Sigmoid colon (tissue), 7 donors: ENCODE measurements at places on chromosomes 5 and 9. TPM values are rescaled to one million over a fixed set of nuclear protein-coding genes. Genes with fewer than 3 reads are reported as not detected.

Gene OTULINL
- total RNA-seq: 1.9 TPM

Gene ANGPTL2
- 61.0 TPM for total RNA-seq

Gene SPINK7
- not detected for total RNA-seq

Gene PCDHB12
- 4.3 TPM for total RNA-seq

Gene SLC45A2
- total RNA-seq: not detected

Gene TTC23L
- 0.36 TPM for total RNA-seq

Gene SELENOP
- 457 TPM for total RNA-seq

Gene PRRX2
- total RNA-seq: 2.9 TPM

Gene BHMT
- 6.6 TPM for total RNA-seq

Gene SMIM33
- not detected for total RNA-seq

GRCh38 chr5:179406031-179406961, 61.0 kb upstream of the ADAMTS2 start:
- peaks cover 3% of the 10 kb centered on the region for H3K4me1 ChIP-seq
- H3K27me3 ChIP-seq: no peaks in the 10 kb centered on the region
- H3K4me3 ChIP-seq: no peak overlapping the region

GRCh38 chr9:36191290-36191645, 547 bp downstream of the CLTA start:
- DNase-seq: peak; percentile 72
- peak overlapping the region; percentile 95 for H3K27ac ChIP-seq

GRCh38 chr5:150542933-150543445, 35.1 kb downstream of the NDST1 start:
- H3K36me3 ChIP-seq: peaks cover 60% of the 10 kb centered on the region
- no peak overlapping the region for H3K4me3 ChIP-seq
- H3K27me3 ChIP-seq: no peaks in the 10 kb centered on the region
- peak overlapping the region; percentile 83 for H3K27ac ChIP-seq

DNA sequence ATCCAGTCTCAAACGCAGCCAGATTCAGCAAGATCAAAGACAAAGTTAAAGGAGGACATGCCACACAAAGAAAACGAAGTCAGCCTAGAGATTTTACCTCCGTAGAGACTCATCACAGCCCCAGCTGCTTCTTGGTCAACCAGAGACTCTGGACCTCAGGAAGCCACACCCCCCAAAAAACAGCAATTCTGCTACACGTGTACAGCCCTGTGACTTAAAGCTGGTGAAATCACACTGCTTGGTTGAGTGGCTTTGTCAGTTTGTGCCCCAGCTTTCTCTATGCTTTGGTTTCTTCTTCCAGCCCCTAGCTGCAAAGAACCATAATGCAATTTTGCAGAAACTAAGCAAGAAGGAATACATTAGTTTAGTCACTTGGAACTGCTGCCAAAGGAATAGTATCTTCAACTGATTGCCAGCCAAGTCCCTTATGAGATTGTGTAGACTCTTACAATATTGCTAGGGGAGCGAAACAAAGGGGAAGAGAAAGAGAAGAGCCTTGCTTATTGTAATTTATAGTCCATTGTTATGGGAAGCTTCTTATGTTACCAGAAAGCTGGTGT, 158.8 kb upstream of the ZNF462 start:
- H3K27me3 ChIP-seq: no peaks in the 10 kb centered on the region
- no peak overlapping the region for H3K4me3 ChIP-seq
- peaks cover 14% of the 10 kb centered on the region for H3K4me1 ChIP-seq
- no peaks in the 10 kb centered on the region for H3K36me3 ChIP-seq
- no peak overlapping the region for H3K27ac ChIP-seq

GRCh38 chr9:86614871-86615849, 260.9 kb upstream of the TUT7 start:
- no peak overlapping the region for H3K4me3 ChIP-seq
- no peak overlapping the region for H3K27ac ChIP-seq
- H3K36me3 ChIP-seq: no peaks in the 10 kb centered on the region
- no peaks in the 10 kb centered on the region for H3K27me3 ChIP-seq

- no peak for DNase-seq
- H3K4me3 ChIP-seq: no peak overlapping the region
- no peak overlapping the region for H3K27ac ChIP-seq
- H3K36me3 ChIP-seq: no peaks in the 10 kb centered on the region
- H3K4me1 ChIP-seq: no peaks in the 10 kb centered on the region
Observed at GRCh38 chr5:81922854-81923279, 49.0 kb upstream of the ATG10 start.

GRCh38 chr9:109031241-109031640, 17.9 kb upstream of the CTNNAL1 start:
- no peaks in the 10 kb centered on the region for H3K27me3 ChIP-seq
- peaks cover 28% of the 10 kb centered on the region for H3K4me1 ChIP-seq
- no peak for DNase-seq

DNA sequence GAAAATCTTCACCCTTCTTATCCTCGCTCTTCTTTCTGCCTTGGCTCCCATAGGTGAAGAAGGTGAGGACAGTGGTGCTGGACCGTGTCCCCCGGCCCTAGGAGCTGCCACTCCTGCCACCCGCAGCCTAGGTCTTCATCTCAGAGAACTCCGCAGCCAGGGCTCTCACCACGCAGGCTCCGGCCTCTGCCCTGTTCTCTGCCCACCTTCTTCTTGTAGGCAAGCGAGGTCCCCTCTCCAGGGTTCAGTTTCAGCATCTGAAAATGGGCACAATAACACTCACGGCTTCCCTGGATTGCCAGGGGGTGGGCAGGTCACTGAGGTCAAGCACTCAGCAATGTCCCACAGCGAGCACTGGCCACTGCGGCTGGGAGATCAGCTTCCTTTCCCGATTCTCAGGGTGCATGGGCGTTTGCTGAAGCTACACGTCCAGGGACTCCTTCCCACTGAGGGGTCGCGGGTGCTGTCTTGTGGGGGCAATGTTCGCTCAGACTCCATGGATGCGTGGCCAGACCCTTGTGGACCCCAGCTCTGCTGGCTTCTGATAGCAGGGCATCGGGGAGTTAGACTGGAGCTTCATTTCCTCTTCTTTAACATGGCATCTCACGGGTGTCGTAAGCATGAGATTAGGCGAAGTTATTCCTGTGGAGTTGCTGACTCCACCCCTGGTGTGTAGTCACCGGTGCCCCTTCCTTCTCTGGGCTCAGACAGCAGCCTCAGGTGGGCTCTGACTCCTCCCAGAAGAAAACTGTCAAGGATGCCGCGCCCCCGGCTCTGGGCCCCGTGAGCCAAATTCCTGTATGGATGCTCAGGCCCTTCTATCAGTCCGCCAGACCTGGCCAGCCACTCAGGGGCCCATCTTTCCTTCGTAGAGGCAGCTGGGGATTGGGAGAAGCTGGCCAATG, 145.1 kb upstream of the IRX2 start:
- H3K27ac ChIP-seq: no peak overlapping the region
- no peaks in the 10 kb centered on the region for H3K36me3 ChIP-seq
- DNase-seq: no peak
- no peaks in the 10 kb centered on the region for H3K4me1 ChIP-seq
- H3K27me3 ChIP-seq: no peaks in the 10 kb centered on the region

DNA sequence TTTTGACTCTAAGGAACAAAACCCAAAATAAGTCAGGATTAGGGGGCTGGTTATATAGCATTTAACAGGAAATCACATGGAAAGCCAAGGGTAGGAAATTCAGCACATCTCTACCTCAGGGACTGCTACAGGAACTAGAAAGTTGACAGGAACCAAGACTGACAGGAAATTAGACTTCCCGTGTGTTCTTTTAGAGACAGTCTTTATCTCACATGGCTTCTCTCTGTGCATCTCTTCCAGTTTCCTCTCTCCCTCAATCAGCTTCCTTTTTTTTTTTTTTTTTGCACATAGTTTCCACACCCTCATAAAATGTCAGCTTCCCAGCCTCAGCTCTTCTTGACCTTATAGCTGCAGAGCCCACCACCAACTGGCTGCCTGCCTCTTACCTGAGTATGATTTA, 4.8 kb downstream of the RECK start:
- H3K36me3 ChIP-seq: no peaks in the 10 kb centered on the region
- no peak overlapping the region for H3K4me3 ChIP-seq
- no peak for DNase-seq
- no peak overlapping the region for H3K27ac ChIP-seq

GRCh38 chr5:151381899-151382298, 34.5 kb upstream of the SLC36A2 start:
- no peaks in the 10 kb centered on the region for H3K36me3 ChIP-seq
- H3K27ac ChIP-seq: no peak overlapping the region
- H3K4me1 ChIP-seq: no peaks in the 10 kb centered on the region
- H3K27me3 ChIP-seq: no peaks in the 10 kb centered on the region
- no peak overlapping the region for H3K4me3 ChIP-seq

GRCh38 chr5:138998521-138998920, 123.4 kb upstream of the LRRTM2 start:
- DNase-seq: no peak
- no peaks in the 10 kb centered on the region for H3K4me1 ChIP-seq
- H3K36me3 ChIP-seq: no peaks in the 10 kb centered on the region
- no peak overlapping the region for H3K4me3 ChIP-seq
- H3K27me3 ChIP-seq: no peaks in the 10 kb centered on the region

GRCh38 chr5:101482931-101483330, 579.8 kb upstream of the ST8SIA4 start:
- H3K27me3 ChIP-seq: no peaks in the 10 kb centered on the region
- DNase-seq: no peak
- no peaks in the 10 kb centered on the region for H3K36me3 ChIP-seq
- H3K27ac ChIP-seq: no peak overlapping the region
- no peak overlapping the region for H3K4me3 ChIP-seq

DNA sequence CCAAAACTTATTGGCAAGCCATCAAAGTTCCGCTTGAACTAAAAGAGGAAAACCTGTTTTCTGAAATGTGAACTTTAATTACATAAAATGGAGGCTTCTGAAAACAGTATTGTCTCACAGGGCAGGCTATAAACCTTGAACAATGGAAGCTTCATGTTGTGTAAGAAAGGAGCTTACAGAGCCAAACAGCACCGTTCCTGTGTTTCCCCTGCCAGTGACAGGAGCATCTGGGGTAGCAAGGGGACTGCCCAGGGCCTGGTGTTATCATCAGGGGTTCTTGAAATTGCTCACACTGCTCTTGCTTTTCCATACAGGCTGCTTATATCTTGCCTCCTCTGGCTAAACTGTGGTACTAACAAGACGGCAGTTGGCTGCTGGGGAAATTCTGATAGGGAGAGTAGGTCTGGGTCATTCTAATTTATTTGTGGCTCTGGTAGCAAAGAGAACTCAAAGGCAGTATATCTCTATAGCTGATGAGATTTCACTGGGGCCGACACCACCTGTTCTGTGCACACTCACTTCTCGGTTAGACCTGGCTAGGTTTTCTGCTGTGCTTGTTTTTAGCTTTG, 40.4 kb downstream of the BASP1 start:
- no peaks in the 10 kb centered on the region for H3K36me3 ChIP-seq
- no peaks in the 10 kb centered on the region for H3K4me1 ChIP-seq
- no peak for DNase-seq
- no peak overlapping the region for H3K4me3 ChIP-seq

- peaks cover 3% of the 10 kb centered on the region for H3K4me1 ChIP-seq
- H3K36me3 ChIP-seq: no peaks in the 10 kb centered on the region
- H3K27ac ChIP-seq: no peak overlapping the region
- H3K27me3 ChIP-seq: no peaks in the 10 kb centered on the region
- no peak overlapping the region for H3K4me3 ChIP-seq
- no peak for DNase-seq
Observed at GRCh38 chr5:6432206-6432605, 16.5 kb upstream of the UBE2QL1 start.

DNA sequence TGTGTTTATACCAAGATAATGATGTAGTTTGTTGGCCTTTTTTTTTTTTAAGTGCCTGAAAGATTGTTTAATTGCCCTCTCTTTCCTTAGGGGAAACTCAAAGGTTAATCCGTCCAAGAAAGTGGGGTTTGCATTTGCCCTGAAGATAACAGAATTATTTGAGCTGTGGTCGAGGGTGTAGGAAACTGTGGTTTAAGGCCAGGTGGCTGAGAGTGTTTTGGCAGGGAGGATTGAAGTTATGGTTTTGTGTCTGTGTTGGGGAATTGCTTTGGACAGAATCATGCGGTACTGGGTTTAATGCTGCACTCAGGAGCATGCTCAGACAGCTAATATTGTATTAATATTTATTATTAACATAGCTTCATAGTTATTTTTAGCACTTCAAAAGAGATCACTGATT, 509.8 kb downstream of the EBF1 start:
- no peak for DNase-seq
- H3K27ac ChIP-seq: no peak overlapping the region
- no peaks in the 10 kb centered on the region for H3K36me3 ChIP-seq
- no peak overlapping the region for H3K4me3 ChIP-seq
- H3K4me1 ChIP-seq: peaks cover 3% of the 10 kb centered on the region

DNA sequence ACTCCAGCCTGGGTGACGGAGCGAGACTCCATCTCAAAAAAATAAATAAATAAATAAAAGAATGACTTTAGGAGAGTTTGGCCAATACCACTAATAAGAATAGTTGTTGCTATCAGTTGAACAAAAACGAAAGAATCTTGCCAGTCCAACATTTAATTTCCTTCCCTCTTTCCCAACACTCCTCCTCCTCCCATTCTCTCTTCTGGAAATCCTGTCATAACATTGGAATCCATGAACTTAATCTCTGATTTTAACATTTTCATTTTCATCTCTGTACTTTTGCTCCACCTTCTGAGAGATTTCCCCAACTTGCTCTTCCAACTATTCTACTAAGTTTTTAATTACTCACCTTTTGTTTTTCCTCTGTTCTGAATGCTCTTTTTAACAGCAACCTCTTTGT, 42.8 kb upstream of the CDK20 start:
- no peaks in the 10 kb centered on the region for H3K36me3 ChIP-seq
- no peak overlapping the region for H3K4me3 ChIP-seq
- DNase-seq: no peak
- no peaks in the 10 kb centered on the region for H3K27me3 ChIP-seq
- no peaks in the 10 kb centered on the region for H3K4me1 ChIP-seq
- H3K27ac ChIP-seq: no peak overlapping the region
